ENCODE measurements at places on chromosomes 4 and X.

- no peak for DNase-seq
Measured at GRCh38 chrX:107050195-107050709, 50.2 kb upstream of the MORC4 start.

GRCh38 chr4:148315049-148315448 lies 127.2 kb downstream of the NR3C2 start:
- peak; percentile 17 for DNase-seq

- no peak for DNase-seq
Measured at GRCh38 chrX:33195698-33196097, 15.7 kb downstream of the DMD start.

GRCh38 chr4:144788469-144788868 lies 142.5 kb downstream of the HHIP start:
- DNase-seq: no peak

DNA sequence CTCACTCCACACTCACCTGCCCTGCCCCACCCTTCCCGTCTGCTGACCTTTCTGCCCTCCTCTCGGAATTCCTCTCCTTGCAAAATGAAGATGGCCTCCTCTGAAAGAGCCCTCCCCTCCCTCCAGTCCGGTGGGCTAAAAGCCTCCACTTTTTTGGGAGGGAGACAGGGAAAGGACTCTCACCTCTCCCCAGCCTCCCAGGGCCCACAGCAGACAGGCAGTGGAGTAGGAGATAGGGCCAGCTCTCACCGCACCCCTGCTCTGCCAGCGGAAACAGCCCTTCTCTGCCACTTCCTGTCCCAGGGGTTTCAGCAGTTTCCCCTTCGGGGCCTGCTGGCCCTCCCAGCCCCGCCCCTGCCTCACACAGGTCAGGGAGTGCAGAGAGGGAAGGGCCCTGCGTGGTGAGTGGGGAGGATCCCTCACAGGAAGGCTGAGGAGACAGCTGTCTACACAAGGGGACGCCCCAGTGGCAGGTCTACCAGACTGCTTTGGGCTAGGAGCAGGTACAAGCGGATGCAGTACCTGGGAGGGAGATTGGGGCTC lies 18.2 kb downstream of the ELF4 start:
- DNase-seq: no peak

DNA sequence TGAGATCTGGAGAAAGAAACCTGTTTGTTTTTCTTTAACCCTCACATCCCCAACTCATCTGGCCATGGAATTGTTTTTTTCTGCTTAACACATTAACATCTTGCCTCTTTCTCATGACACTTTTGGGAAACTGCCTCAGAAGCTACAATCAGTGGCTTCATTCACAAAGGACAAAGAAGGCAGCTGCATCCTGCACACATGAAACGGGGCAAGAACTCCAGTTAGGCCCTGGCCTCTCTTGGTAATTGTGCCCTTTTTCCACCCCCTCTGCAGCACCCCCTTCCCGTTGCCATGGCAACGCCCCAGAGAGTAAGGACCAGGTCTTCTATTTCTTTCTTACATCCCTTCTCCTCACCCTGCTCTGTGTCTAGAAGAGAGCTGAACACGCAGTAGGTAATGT lies 103.4 kb downstream of the PDGFRA start:
- no peak for DNase-seq

- peak; percentile 29 for DNase-seq
Measured at GRCh38 chrX:25968920-25969319, 169.2 kb upstream of the MAGEB18 start.

DNA sequence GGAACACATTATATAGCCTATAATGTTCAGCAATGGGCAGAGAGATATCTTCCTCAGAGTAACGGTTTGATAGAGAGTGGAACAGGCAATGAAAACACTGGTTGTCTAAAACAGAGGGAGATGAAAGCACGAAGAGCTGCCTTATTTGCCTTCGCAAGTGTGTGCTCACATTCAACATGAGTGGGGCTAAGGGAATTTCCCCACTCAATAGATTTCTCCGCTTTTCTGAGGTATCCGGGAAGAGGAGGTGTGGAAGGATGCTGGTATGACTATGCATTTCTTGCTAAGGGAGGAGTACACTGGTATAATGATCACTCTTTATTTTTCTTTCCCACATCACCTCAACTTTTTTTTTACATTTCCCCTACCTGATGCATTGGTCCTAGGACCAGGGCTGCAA lies 7.8 kb upstream of the GPR82 start:
- no peak for DNase-seq

- DNase-seq: no peak
Measured at GRCh38 chrX:45360571-45360970, 159.9 kb upstream of the DIPK2B start.

- no peak for DNase-seq
Measured at GRCh38 chr4:10112658-10113284, 3.8 kb downstream of the WDR1 start.

DNA sequence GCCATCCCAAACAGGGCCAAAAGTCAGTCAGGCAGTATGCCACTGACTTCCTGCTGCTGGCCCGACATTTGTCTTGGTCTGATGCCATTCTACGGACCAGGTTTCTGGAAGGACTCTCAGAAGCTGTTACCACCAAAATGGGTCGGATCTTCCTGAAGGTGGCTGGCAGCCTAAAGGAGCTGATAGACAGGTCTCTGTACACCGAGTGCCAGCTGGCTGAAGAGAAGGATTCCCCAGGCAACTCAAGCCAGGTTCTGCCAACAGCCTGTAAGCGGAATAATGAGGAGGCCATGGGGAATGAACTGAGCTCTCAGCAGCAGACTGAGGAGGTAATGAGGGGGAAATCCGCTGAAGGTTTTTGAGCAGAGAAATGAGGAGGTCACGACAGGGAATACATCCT lies 95.7 kb downstream of the RTL9 start:
- DNase-seq: no peak

All from GM03348 (cell line).